ENCODE measurements at places on chromosomes 16 and 17.
A peak's percentile ranks its signal among the peaks of the same experiment; 100 is the strongest.

DNA sequence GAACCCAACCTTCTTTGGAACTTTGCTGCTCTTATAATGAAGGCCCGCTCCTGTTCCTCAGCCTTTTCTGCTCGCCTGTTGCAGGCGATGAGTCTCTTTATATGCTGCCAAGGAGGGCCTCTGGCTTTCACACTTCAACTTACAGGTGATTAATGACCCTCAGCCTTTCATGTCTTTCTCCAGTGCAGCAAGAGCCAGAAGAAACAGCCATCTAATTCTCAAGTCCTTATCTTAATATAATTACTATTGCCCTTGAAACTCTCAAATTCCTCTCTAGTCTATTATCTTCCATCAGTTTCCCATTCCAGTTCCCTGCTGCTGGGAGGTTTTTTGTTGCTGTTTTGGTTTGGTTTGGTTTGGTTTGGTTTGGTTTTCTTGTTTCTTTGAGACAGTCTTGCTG, 121.8 kb upstream of the MED13 start:
- DNase-seq: no peak

DNA sequence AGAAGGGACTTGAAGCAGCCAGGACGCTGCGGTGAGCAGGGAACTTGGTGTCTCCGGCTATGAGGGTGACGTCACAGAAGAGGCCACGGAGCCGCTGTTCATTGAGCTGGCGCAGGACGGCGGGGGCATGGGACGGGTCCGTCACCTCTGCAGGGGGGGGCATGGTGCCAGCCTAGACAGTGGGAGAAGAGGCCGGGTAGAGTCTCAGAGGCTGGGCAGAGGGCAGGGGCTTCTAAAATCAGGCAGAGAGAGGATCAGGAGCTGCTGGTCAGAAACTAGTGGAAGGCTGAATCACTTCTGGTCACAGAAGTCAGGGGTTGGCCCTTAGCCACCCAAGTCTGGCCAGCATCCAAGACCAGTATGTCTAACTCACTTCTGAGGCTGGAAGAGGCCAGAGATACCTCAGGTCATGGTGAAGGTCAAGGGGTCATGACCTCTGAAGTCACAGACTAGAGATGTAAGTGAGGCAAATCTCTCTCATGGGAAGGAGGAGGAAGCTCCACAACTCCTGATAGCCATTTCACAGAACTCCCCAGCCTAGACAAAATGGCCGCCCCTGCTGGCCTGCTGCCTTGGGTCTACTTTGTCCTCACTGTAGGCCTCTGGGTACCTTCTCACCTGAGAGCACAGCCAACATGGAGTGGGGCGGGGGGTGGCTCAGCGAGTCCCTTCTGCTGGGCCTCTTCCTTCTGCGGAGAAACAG, 12.6 kb downstream of the ZBTB4 start:
- DNase-seq: no peak

GRCh38 chr16:49454426-49455180, 81.0 kb downstream of the C16orf78 start:
- no peak for DNase-seq

- no peak for DNase-seq
Measured at GRCh38 chr16:47528431-47528830, 67.3 kb downstream of the PHKB start.

- peak; percentile 70 for DNase-seq
Measured at GRCh38 chr17:78176548-78177025, 8.2 kb downstream of the SYNGR2 start.

DNA sequence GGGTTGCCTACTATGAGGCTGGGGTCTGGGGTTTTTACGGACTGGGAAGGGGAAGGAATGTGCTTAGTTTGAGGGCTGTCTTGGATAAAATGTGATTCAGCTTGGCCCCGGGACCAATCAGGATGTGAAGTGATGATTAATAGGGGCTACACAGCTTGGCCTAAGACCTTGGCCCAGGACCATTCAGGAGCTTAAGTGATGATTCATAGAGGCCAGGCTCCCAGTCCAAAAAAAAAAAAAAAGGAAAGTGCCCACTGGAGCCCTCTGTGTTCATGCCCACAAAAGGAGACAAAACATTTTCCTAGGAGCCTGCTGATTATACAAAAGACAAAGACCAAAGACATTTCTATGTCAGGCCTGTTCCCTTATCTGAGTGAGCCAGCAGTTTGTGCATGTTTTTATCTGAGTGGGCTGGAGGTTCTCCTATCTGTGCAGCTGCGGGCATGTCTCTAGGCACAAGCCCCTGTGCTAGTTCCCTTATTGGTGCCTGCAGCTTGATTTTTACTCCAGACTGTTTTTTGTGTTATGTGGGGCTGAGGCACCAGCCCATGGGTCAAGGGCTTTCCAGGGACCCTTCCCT, 898.2 kb upstream of the GOT2 start:
- DNase-seq: no peak

- DNase-seq: no peak
Measured at GRCh38 chr16:2798723-2799204, 494 bp downstream of the PRSS41 start.

DNA sequence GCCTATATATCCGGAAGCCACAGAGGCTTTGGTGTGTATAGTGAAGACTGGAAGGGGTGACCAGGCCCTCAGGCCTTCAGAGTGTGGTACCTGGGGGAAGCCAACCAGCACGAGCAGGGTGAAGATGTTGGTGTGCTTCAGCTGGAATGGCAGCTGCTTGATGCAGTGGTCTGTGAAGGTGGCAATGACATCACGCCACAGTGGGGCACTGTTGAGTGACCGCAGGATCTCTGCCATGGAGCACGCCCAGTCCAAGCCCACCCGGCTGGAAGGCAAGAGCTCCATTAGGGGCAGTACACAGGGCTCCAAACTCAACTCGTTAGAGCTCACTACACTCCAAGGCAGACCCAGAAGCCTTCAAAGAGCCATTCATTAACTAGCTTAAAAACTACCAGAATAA, 68.5 kb upstream of the ATP2A3 start:
- no peak for DNase-seq

DNA sequence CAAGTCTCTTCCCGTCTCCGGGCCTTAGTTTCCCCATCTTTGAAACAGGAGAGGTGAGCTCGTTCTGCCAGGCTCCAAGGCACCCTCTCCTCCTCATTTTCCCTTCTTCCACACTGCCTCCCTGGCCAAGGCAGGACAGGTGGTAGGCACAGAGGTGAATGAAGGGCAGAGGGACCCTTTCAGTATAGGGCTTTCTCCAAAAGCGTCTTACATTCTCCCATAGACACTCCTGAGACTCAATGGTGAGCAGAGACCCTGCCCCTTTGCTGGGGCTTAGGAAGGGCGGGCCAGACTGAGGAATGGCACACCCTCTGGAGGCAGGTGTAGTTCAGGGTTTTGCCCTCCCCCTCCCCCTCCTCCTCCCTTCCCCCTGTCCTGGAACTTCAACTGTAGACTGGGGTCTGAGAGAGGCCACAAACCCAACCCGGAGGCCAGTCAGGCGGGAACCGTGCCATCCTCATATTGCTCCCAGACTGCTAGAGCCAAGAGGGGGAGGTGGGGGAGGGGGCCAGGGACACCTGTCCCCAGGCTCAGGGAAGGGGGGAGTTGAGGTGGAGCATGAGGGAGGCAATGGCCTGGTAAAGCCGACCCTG, 1.9 kb downstream of the PLEKHH3 start:
- no peak for DNase-seq
